ENCODE measurements at places on chromosomes 7 and 10.
A peak's percentile ranks its signal among the peaks of the same experiment; 100 is the strongest.

DNA sequence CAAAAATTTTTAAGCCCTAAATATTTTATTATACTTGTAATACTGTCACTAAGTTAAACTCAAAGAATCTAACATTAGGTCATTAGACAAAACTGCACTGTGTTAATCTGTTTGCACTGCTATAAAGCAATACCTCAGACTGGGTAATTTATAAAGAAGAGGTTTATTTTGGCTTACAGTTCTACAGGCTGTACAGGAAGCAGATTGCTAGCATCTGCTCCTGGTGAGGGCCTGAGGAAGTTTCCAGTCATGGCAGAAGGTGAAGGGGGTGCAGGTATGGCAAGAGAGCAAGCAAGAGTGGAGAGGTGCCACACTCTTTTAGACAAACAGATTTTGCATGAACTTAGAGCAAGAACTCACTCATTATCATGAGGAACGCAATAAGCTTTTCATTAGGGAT is 125.7 kb downstream of the IMMP2L start:
- no peak for DNase-seq

DNA sequence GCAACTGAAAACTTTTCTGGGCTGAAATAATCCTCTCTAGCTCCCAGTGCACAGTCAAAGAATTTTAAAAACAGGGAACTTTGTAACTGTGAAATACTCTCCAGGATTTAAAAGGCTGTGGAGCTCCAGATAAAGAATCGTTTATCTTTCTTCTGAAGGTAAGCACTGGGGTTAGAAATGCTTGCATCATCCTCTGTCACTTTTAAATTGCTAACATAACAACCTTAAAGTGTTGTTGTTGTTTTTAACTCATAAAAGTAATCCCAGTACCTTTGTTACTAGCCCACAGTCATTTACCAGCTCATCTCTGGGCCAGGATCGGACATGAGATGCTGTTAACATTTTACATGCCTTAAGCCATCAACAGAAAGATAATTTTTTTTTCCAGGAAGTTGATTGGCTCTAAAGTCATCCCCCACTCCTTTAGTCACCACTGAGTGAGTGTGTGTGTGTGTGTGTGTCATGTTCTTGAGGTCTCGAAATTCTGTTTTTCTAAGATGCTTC is at the start of gene SLC39A12:
TSS of gene SLC39A12 (plus strand) at position 51 of the 504 bp plus-strand sequence. CDS start 1,359 bp downstream, outside the sequence.
- peak; percentile 5 for DNase-seq

DNA sequence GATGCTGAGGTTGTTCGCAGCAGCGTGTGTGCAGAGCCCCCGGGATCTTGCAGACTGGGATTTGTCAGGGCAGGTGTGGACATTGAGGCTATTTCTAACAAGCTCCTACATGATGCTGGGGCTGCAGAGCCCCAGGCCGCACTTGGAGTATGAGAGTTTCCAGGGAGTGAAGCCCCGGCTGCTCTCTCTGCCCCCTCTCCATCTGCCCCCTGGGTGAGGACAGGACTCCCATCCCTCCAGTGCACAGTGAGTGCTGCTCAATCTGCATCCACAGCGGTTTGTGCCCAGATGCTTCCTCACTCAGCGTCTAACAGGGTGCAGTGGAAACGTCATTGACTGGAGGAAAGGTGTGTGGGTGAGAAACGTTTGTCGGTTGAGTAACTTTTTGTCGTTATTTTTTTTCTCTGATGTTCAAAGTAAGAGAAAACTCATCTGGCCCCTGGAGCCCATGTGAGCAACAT is 25.3 kb downstream of the IL2RA start:
- DNase-seq: no peak

- DNase-seq: no peak
Measured at GRCh38 chr7:152947686-152948085, 188.1 kb downstream of the ACTR3B start.

DNA sequence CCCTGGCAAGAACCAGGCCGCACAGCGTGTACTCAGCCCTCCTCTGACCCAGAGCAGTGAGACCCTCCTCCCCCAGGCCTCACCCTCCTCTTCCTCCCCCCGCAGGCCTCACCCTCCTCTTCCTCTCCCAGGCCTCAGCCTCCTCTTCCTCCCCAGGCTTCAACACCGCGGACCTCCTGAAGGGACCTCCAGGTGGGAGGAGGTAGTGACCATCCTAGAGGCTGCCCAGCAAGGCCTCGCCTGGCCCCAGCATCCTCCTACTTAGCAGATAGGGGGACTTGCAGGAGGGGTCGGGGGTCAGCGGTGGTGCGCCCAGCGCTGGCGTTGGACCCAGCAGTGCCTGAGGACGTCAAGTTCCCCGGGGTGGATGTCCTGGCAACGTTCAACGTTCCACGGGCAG is 270.8 kb downstream of the ELFN1 start:
- DNase-seq: no peak

DNA sequence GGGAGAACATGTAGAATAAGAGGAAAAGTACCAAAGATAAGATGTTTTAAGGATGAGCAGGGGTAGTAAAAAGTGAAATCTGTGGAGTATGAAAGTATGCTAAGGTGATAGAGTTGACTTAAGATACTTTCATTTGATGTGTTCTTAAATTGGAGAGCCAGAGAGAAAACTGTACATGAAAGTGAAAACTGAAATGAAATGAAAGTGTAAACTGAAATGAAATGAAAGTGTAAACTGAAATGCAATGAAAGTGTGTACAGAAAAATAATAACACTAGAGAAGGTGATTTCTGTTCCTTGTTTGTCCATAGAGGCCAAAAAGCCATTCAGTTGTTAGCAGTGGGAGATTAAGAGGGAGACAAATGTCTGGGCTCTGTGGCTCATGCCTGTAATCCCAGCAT is 17.5 kb downstream of the AHR start:
- no peak for DNase-seq

DNA sequence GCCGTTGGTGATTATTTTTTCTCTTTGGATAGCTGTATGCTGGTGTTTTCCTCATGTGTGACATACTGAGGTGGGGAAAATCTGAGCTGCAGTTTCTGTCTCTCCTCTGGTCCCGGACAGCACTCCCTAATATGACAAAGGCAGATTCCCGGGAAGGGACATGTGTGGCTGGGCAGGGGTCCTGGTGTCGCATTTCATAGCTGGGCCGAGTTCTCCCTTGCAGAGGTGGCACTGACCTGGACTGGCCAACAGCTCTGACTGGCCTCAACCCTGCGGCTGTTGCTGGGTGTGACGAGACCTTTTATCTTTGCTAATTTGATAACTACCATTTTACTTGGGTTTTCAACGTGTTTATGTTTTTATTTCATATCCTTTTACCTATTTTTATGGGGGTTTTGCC is 248.6 kb upstream of the TCERG1L start:
- DNase-seq: no peak

GRCh38 chr10:113300617-113301016 is 252.2 kb upstream of the HABP2 start:
- no peak for DNase-seq

- DNase-seq: no peak
Measured at GRCh38 chr10:86716466-86716865, 40.0 kb upstream of the BMPR1A start.

- DNase-seq: no peak
Measured at GRCh38 chr10:119221666-119222065, 14.3 kb downstream of the GRK5 start.

GRCh38 chr10:17062493-17062892 is 67.1 kb downstream of the CUBN start:
- peak; percentile 74 for DNase-seq

DNA sequence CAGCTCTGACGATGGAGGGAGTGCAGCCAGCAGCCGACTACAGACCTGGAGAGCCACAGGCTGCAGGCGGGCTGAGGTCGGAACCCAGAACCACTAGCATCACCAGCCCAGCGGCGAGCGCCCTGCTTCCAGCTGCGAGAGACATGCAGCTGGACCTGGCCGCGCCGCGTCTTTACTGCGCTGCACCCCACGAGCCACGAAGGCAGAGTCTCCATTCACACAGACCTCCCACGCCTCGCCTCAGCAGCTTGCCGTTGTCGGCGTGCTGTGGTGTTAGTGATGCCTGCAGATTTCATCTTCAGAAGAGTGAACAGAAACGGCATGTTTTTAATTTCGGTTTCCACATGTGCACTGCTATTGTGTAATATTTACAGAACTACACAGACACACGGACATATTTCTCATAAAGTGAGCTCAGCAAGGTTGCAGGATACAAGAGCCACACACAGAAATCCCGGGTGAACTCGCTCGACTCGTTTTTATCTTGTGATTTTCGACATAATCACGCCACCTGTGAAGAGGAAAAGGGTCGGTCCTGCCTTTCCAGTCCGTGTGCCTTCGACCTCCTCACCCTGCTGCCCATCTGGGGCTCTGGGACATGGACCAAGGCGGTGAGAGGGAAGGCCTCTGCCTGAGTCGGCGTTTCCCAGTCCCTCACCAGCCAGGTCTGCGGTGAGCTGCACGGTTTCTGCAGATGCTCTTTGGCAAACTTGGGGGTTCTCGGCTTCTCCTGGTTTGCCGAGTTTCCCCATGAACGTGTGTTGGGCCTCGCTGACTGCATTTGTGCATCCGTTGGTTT is 252.2 kb downstream of the ELFN1 start:
- no peak for DNase-seq

- no peak for DNase-seq
Measured at GRCh38 chr7:131524703-131525102, 31.7 kb downstream of the PODXL start.

- DNase-seq: peak; percentile 4
Measured at GRCh38 chr7:69840248-69840647, 242.0 kb downstream of the AUTS2 start.

GRCh38 chr7:134916171-134916883 is 70.0 kb upstream of the AGBL3 start:
- DNase-seq: no peak

GRCh38 chr7:87596696-87597095 is 4.0 kb downstream of the ABCB1 start:
- DNase-seq: no peak
